ENCODE measurements at places on chromosomes 12 and 14.

GRCh38 chr12:11496157-11496851, 100.9 kb upstream of the PRB2 start:
- no peak for DNase-seq

GRCh38 chr14:23483236-23483854, 13.8 kb downstream of the NGDN start:
- no peak for DNase-seq

DNA sequence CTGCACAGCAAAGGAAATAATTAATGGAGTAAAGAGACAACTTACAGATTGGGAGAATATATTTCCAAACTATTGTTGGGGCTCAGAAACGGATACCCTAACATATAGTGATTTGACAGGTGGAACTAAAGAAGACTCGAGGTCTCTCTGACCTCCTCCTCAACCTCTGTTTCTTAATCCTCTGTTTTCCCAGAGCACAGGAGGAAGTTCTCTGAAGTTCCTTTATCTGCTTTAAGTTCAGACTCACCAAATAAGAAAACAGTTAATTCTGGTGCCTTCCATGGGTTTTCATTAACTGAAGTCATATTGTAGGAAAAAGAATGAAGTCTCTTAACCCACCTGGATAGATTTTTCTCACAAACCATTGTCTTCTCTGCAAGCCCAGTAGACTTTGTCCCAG, 29.2 kb downstream of the CLEC2D start:
- no peak for DNase-seq

DNA sequence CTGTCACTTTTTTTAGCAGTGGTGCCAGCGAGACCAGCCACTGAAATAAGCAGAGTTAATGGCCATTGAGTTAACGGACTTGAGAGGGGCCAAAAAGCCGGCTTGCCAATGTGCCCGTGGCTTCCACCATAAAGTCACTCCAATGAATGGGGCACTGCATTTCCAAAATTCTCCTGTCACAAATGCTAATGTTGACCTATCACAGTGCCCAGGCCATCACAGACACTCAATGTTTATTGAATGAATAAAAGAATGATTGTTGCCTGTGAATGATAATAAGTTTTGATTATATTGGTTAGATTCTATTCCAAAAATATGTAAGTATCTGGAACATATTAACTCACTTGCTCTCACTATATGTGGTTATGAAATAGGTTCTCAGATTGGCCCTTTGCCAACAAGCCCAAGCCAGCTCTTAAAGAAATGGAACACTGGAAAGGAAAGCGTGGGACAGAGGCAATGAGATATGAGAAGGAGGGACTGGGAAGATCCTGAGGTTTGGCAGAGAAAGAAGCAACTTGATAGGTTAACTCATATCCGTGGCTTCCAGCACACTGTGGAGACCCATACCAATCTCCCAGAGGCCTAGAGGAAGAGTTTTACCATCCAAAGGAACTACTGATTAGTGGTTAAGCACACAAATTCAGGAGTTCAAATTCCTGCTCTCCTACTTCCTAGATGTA, 108.7 kb downstream of the BTG1 start:
- no peak for DNase-seq

DNA sequence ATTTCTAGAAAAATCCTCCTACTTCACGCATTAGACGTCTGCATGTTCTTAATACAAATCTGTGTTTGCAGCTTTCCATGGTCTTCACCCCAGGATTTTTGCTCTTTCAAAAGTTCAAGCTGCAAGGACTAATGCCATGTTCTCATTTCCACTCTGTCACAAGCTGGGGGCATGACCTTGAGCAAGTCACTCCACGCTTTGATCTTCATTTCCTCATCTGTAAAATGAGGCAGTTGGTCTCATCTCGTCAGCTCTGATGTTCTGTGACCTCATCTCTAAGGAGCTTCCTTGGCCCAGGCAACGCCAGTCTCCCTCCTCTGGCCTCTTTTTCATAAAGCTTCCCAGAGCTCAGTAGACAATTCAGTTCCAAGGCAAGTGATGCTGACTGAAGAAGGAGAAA, 18.8 kb upstream of the BMP4 start:
- DNase-seq = no peak

All from Caki2 (cell line).